ENCODE measurements at places on chromosomes 13 and 19.

DNA sequence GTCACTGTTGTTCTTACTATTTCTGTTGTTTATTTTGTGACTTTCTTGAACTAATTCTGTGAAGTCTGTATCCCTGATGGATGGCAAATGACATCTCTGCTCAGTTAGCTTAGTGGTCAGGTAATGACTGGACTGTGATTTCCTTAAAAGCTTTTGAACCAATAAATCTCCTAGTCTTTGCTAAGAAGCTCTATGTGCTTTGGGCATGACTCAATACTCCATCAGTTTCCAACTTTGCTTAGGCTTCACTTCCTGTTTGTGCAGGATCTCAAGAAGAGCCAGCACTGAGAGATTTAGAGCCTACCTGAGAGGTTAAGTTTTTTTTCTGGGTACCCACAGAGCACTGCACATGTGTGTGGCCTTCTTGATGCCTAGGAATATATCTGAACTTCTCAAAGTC lies 329.7 kb upstream of the HTR2A start:
- DNase-seq, result no peak

GRCh38 chr19:48121909-48122371 lies 11.3 kb upstream of the PLA2G4C start:
- DNase-seq, result no peak

- DNase-seq, result peak; percentile 49
These were observed 25.9 kb upstream of the NAPA start for GRCh38 chr19:47540748-47541147.

DNA sequence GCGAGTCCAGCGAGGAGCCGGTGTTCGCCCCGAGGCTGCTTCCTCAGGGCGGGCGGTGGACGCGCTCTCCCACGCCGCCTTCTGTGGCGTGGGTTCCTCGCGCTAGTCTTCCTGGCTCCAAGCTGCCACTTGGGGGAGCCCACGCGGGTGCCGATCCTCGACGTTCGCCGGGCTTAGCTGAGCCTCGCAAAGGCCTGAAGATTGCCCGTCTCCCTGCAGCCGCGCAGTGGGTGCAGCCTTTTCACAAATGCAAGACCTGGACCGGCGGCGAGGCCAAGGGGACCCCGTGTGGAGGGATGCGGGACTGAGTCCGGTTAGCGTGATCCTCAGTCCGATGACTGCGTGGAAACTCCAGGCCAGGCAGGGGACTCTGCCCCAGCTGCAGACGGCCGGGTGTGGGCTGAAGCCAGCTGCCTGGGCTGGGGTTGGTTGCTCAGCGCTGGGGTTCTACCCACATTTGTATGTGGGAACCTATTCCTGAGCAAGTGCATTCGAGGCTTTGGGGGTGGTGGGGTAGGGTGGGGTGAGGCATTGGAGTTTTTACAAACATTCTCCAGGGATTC lies 16.6 kb upstream of the LRP3 start:
- peak; percentile 45 for DNase-seq

DNA sequence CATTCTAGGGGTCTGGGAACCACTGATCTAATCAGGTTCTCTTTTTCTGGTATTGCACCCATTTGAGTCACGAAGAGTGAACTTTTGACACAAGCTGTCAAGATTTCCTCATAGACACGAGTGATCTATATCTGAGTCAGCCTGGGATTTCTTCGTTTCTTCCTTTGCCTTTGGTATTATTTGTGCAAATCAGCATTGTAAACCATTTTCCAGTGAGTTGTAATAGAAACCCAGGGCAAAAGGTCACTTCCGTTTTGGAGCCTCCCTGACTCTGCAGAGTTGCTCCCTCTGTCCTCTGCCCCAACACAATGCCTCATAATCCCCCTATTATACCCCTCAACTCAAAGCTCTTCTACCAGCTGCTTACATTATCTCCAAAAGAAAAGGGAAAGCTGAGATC lies 615.1 kb downstream of the EFNB2 start:
- DNase-seq, result peak; percentile 31

DNA sequence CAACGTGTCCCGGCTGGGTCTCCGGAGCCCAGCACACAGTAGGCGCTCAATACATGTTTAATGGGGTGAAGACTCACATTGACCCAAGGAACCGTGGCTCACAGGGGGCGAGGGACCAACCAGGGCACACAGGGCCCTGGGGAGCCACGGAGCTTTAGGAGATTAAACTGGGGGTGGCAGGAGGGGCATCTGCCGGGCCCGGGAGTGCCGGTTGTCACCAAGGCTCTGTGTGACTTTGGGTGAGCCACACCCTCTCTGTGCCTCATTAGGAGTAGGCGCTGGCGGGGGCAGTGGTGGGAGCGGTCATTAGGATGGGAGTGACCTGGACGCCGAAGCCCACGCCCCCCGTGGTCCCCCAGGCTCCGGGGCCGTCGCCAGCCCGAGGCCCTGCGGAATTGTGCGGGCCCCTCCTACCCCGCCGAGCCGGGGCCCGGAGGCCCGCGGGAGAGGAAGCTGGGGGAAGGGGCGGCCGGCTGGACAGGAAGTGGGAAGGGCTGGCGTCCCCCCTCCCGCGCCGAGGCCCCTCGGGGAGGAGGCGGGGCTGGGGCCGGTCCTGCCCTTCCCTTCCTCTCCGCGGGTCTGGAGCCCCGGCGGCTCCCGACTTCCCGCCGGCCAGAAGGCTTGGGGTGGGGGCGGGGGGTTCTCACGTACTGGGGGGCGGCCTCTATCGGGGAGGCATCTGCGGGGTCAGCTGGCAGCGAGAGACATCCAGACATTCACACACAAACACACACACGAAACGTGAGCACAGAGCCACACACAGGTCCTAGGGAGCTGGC lies 1.8 kb upstream of the SSBP4 start:
- DNase-seq, result peak; percentile 69

DNA sequence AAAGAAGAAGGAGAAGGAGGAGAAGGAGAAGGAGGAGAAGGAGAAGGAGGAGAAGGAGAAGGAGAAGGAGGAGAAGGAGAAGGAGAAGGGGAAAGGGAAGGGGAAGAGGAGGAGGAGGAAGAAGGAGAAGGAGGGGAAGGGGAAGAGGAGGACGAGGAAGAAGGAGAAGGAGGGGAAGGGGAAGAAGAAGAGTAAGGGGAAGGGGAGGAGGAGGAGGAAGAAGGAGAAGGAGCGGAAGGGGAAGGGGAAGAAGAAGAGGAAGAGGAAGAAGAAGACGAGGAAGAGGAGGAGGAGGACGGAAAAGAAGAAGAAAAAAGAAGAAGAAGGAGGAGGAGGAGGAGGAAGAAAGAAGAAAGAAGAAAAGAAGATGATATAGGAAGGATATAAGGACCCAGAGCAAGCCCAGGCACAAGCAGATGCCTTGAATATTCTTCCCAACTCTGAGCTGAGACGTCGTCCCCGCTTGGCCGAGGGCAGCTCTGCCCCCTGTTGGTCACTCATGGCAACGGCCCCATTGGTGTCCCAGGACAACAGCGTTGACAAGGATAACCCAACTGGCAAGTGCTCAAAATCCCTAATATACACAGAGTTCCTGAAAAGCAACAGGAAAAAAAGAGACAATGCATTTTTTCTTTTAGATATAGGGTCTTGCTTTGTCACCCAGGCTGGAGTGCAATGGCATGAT lies 30.6 kb upstream of the IGSF23 start:
- peak; percentile 39 for DNase-seq

GRCh38 chr19:15250640-15250993 lies 18.4 kb upstream of the EPHX3 start:
- DNase-seq, result no peak

DNA sequence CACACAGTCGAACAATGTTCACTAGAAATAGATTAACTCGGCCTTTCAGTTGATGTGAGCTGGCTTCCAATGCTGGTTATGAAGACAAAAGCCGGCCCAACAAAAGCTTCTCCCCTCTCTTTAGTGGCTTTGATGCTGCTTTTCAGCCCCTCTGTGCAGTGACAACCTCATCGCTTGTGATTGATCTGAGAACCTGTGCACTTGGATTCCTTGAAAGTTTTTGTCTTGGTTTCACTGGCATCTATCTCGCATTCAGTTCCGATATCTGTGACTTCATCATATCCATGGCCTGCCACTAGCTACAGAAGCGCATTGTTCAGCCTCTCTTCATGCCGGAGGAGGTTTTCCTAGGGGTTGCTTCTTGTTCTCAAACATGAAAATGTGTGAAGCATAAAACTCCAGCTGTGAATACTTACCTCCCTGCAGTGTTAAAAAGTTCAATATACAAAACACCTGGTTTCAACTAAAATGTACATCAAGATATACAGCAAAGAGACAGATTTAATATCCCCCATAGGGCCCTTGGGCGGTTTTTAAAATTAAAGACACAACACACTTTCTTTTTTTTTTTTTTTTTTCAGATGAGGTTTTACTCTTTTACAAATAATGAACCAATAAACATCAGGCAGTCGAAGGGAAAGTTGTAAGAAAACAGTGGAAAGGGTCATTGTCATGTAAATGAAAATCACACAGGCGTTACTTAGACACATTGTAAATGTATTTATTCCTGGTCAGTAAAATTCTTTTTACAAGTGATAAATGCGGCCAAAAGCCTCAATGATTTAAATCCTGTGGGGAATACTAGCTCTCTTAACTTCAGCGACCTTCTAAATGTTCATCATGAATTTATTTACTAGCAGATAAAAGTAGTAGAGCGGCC lies 1252.8 kb downstream of the EFNB2 start:
- DNase-seq, result no peak

GRCh38 chr13:50359041-50359367 lies 343.8 kb downstream of the KCNRG start:
- no peak for DNase-seq

DNA sequence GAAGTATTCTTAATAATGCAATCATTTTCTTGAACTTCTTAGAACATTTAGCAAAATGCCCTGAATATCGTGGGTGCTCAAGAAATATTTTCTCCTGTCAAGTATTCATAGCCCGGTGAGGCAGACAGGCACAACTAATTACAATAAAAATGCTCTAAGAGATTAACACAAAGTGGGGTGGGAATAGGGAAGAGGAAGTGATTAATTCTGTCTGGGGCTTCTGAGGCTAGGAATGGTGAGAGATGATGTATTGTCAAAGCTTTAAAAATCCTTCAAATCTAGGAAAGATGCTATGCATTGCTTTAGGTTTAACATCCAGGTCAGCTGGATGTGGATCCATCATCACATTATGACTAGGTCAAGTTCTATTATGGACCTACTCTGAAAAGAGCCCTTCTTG lies 66.9 kb upstream of the POSTN start:
- no peak for DNase-seq

DNA sequence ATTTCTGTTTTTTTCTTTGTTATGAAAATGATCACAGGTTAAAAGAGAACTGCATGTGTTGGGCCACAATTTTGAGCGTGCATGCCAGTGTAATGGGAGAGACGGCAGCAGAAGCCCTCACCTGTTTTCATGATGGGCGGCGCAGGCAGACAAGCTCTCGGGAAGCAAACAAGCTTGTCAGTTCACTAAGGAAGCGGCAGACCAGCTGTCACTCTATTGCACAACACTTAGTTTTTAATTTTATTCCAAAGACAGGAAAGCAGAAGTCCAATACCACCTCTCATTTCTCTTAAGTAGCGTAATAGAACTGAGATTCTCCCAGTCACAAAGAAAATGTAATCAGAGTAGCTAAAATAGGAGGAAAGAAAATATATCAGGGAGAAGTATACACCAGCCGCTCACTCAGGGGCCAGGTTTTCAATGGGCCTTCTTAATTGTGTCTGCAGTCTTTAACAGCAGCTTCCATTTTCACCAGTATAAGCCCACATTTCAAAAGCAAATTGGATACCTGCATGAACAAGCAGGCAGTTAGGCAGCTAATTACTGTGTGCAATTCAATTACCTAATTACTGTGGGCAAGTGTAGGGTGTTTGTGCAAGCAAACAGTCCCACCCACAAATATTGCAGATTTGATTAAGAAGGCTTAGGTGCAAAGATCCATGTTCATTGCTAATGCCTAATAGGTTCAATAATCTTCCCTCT lies 711.4 kb downstream of the DIAPH3 start:
- no peak for DNase-seq

- no peak for DNase-seq
These were observed 59.6 kb downstream of the DPY19L3 start for GRCh38 chr19:32465176-32465575.

GRCh38 chr13:97979051-97979450 lies 25.6 kb downstream of the IPO5 start:
- DNase-seq, result peak; percentile 7

DNA sequence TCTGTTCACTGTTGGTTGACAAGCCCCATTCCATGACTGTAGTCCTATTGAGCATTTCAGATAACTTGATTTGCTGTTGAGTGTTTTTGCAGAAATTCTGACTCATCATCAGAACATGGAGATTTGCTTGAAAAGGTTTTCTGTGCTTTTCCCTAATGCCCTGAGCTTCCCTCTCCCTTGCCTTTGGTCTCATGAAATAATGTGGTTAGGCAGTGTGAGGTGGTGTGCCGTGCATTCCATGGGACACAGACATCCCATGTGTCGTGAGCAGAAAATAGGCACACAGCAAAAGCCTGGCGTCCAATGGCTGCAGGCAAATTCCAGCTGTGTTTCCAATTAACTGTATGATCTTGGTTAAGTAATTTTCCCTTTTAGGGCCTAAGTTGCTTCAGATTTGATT lies 197.4 kb downstream of the DLEU7 start:
- peak; percentile 29 for DNase-seq

GRCh38 chr19:2126879-2127518 lies 24.4 kb downstream of the AP3D1 start:
- DNase-seq, result no peak

DNA sequence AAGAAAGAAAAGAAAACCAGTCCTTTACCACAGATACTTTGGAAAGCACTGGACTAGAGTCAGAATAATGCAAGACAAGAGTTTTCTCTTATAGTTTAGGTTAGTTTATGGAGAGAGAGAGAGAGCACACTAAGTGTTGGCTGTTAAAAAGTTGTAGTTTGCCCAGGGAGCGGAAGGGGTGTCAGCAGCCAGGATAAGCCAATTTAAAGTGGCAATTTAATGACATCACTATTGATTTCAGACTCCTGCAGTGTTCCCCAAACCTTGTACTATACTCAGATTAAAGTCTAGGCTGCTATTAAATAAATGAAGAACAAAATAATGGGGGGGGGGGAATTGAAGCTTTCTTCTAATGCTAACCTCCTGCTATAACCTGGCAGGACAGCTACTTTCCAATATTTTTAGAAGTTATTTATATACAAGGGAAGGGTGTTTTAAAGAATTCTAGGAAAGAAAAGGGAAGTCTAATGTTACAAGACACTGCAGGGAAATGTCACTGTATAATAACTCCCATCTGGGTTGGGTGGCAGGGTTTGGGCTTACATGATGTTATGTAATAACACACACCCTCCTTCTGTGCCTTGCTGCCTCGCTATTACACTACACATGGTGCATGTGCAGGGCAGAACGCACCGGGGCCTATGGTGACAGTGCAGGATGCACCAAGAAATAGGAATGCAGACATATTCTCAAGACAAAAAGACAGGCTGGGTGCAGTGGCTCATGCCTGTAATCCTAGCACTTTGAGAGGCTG lies 19.9 kb downstream of the TPT1 start:
- no peak for DNase-seq

- no peak for DNase-seq
These were observed 35.6 kb downstream of the TNFRSF19 start for GRCh38 chr13:23605831-23606230.
